ENCODE measurements at places on chromosomes 1 and 21.

DNA sequence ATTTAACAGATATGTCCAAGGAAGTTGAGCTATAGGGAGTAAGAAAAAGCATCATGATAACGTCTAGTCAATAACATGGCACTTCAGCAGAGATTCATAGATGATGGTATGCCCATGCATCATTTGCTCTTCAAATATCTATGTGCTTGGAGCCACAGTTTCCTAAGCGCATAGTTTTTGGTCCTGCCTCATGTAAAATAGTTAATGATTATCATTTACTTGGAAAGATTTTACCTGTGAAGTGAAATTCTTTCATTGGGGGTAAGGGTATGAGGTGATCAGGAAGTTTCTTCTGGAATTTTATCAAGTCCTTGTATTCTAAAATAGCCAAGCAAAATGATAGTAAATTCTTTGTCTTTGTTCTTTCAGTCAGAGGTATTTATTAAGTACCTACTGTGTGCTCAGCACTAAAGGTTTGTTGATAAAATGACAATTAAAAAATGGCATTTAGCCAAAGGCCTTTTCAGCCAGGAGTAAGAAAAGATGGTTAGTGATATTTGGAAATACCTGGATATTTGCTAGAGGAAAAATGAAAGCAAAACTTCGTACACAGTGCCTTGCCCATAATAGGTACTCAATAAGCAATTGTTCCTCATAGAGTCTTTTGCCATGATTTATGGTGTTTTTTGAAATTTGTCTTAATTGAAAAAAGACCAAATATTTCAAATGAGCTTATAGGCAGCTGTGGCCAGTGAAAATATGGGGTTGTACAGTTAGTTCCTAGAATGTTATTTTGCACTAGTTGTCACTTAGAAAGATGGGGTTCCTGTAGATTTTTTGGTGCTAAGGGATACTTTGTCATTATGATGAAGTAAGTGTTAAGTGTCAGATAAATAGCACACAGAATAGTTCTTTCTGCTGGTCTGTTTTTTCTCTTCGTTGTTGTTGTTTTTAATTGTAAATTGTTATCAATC lies 13.1 kb downstream of the PDIK1L start:
- DNase-seq, result no peak

GRCh38 chr1:180773210-180773865 lies 139.4 kb upstream of the KIAA1614 start:
- DNase-seq, result no peak

- DNase-seq, result no peak
These were observed 478.4 kb upstream of the PLXNA2 start for GRCh38 chr1:208722592-208722991.

GRCh38 chr1:6099297-6099696 lies 53.6 kb downstream of the KCNAB2 start:
- no peak for DNase-seq

DNA sequence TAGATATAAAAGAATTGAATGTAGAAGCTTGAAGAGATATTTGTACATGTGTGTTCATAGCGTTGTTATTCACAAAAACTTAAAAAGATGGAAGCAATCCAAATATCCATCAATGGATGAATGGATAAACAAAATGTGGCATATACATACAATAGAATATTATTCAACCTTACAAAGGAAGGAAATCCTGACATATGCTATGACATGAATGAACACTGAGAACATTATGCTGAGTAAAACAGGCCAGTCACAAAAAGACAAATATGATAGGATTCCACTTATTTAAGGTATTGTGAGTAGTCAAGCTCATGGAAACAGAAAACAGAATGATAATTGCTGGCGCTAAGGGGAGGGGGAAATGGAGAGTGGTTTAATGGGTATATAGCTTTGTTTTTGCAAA lies 47.0 kb upstream of the DYRK1A start:
- DNase-seq, result no peak

- DNase-seq, result peak; percentile 58
These were observed 34.1 kb downstream of the EGLN1 start for GRCh38 chr1:231387770-231388669.

DNA sequence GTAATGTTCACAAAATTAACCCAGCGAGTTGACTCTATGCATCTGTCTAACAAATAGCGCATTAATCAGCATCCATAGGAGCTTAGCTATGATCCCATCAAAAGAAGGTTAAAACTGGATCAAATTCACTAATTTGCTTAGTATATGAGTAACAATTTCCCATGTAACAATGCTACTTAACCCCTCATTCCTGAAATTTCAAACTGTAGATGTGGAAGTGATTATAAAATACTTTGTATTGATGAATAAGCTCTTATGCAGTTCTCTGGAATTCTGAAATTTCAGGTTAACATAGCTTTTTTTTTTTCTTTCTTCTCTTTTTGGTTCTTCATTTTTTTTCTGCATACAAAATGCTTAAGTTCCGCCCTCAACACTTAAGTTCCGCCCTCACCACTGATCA lies 1272.7 kb downstream of the KCNT2 start:
- DNase-seq, result no peak

DNA sequence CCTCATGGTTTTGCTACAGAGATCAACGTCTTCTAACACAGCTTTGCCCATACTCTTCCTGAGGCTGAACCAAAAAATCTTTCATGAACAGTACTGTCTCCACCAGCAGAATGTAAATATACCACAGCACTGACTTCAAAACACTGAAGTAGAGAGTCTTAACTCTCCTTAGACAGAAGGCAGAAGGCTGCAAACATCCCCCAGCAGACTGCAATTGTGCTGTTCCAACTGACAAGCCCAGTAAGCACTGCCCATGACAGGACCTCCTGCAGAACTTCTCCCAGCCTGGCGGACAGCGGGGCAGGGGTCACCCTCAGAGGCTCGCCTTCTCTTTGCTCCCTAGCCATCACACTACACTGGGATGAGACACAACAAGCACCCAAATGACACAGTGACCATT lies 218.7 kb downstream of the RERE start:
- DNase-seq, result no peak

- no peak for DNase-seq
These were observed 166.5 kb downstream of the SDCCAG8 start for GRCh38 chr1:243422362-243422761.

- DNase-seq, result no peak
These were observed 37.4 kb downstream of the AGPAT3 start for GRCh38 chr21:43902441-43902840.

DNA sequence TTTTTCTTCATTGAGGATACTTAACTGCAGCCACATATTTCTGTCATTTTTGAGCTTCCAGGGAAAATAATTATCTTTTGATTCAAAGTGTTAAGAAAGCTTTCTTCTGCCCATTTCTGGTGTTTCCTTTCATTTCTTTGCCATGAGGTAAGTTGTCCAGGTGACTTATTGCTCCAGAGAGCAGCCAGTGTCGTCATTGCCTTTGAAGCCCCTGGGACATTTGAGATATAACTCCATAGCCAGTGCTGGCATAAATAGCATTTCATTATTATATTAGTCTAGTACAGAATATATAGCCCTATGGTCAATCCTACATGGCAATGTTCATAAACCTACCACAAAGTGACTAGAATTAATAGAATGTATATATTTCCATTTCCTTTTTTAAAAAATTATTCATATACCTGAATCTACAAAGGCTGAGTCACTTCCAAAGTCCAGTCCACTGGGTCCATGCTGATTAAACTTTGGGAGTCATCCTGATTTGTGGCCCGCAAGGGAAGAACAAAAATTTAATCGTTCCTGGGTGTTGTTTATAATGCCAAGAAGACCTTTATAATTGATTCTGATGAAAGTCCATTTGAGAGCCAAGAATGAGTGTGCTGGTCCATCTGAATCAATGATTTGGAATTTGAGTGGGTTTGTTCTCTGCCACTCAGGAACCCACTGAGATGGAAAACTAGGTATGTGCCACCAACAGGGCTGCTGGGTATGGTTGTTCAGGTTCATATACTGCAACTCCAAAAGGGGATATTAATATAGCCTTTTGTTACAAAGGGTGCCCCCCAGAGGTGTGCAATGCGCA lies 221.8 kb upstream of the PLXNA2 start:
- DNase-seq, result no peak

- no peak for DNase-seq
These were observed 40.2 kb upstream of the NLRP3 start for GRCh38 chr1:247375747-247376146.

GRCh38 chr21:43624339-43624738 lies 34.9 kb downstream of the HSF2BP start:
- DNase-seq, result no peak

DNA sequence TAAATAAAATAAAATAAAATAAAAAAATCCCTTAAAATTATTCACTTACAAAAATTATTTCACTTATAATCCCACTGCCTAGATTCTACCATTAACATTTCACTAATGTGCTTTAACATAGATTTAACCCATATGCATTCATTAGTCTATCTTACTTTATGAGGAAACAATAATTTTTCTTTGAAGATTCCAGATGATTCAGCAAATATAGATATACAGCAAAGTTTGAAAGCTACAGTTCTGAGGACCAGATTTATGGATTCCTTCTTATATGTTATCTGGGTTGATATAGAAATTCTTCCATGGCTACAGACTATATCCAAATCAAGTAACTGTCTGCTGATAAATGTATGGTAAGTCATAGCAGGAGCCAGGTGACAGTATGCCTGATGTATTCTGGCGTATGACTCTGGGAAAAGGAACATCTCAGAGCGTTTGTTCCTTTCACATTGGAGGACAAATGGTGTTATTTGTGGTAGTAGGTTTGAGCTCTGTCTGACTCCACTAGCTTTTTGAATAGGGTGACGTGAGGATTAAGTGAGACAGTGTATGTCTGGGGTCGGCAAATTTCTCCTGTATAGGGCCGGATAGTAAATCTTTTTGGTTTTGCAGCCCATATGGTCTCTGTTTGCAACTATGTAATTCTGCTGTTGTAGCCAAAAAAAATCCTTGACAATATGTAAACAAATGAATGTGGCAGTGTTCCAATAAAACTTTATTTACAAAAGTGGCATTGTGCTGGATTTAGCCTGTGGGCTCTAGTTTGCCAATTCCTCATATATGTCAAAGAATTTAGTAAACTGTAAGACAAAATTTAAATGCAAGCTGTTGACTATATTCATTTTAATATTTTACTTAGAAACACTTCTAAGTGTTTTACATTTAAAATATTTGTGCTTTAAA lies 9.3 kb downstream of the MAP3K21 start:
- no peak for DNase-seq

- DNase-seq, result peak; percentile 81
These were observed 699 bp downstream of the DIPK1A start for GRCh38 chr1:92960395-92961130.

- no peak for DNase-seq
These were observed 28.0 kb downstream of the ARHGAP29 start for GRCh38 chr1:94209425-94209824.

GRCh38 chr1:223405507-223405906 lies 12.3 kb downstream of the CCDC185 start:
- DNase-seq, result no peak

DNA sequence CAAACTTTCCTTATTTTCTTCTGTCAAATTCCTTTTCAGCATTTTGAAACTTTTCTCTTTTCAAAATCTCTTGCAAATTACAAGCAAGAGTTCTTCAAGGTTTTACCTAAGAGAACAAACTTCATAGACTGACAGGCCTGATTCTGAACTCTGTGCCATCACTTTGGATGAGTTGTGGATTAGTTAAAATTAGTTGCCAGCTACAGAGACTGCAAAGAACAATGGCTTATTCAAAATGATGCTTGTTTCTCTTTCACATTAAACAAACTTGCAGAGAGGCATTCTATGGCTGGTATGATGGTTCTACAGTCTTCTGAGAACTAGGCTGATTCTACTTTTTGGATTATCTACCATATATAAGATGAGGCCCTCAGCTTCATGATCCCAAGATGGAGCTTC lies 3.8 kb downstream of the LRRC8B start:
- no peak for DNase-seq

DNA sequence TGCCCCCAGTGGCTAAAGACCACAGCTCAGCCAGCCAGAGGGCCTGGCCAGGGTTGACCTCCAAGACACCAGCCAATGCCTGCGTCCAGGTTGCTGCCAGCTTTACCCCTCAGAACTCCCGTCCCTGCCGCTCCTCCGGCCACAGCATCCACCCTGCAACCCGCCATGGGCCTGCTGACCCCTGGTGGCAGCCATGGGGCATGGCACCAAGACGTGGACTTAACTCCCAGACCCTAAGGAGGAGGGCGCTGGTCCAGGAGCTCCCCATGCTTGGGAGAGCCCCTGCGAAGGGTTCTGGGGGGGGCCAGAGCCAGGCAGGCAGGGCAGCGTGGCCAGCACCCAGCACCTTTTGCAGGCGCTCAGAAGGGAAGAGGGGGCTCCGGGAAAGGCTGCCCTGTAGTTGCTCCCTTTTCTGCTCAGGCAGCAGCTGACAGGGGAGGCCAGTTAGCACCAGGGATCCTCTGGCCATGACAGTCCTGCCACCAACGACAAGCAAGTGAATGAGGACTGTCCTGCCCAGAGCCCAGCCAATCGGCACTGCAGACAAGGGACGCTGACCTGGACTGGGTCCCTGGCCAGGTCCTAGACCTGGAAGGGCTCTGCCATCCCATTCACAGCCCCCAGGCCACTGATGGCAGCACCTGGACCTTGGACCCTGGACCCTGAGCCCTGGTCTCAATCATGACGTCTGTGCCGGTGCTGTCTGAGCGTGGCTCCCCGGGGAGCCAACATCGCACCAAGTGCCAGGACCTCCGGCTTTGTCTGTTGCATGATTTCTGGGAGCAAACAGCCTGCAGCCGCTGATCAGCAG lies 246.2 kb downstream of the NPHP4 start:
- peak; percentile 72 for DNase-seq

DNA sequence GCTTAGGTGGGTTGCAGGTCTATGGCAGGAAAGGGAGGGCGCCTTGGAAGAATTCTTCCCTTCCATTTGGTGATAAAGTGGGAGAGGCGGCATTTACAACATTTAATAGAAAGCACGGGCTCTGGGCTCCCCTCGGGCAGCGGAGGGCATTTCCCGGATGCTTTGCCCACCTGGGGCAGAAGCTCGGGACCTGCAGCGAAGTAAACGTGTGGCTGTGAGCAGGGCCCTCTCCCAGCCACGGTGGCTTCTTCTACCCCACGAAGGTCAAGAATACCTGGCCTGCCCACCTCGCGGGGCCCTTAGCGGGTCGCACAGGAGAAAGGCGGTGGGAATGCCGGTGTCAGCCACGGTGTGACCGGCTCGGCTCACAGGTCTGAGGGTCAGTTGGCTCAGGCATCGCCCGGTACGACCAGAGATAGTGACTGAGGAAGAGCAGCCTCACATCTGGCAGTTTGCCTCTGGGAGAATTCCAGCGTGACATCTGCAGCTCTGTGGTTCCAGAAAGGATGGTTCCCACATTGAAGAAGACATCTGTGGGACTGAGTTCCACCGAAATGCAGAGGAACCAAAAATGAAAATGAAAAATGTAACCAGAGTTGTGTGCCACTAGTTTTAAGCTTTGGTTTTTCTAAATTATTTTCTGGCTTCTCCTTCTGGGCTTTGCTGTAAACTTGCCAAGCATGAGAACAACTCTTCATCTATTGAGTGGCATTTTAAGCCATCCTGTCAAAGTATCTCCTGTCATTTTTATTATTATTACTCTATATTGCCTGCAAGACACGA lies 720 bp upstream of the F3 start:
- peak; percentile 21 for DNase-seq

GRCh38 chr1:8082945-8083344 lies 56.8 kb upstream of the ERRFI1 start:
- no peak for DNase-seq

- no peak for DNase-seq
These were observed 62.1 kb downstream of the FH start for GRCh38 chr1:241457421-241457820.
